Activated CD4-positive, alpha-beta T cell treated with anti-CD3 and anti-CD28 coated beads for 4 hours (primary cell): ENCODE measurements at places on chromosomes 12 and 14.

GRCh38 chr14:90275458-90275814 is 19.1 kb downstream of the PSMC1 start:
- no peak for DNase-seq

DNA sequence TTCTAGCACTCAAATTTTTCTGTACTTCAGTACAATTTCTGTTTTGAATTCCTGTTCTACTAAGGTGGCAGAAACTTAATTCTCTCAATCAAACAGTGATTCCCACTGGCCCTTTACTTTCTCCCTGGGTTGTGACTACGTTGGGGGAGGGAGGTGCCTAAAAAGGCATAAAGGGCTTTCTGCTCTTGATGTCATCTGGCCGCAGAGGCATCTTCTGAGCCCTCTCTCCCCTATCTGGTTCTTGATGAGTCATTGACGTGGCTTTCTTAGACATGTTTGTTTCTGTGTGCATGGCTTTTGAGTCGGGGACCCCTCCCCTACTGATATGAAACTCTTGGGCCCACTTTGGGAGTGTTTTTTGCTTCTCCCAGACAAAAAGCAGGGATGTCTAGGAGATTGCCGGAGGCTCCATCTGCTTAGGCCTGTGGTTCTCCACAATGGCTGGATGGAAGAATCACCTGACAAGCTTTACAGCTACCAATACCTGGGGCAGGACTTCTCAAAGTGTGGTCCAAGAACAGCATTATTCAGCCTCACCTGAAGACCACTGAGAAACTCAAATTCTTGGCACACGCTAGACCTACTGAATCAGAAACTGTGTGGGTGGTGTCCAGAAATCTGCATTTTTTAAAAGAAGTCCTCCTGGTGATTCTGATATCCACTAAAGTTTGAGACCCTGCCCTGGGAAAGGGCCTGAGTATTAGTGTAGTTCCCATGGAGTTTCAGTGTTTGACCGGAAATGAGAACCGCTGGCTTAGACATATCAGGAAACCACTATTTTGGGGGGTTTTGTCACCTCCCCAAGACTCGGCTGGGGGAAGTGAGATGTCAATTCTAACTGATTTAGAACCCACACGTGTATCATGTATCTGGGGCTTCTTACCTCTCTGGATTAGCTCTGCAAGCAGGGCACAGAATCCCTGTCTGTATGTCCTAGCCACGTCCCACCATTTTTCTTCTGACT is 395.7 kb upstream of the PDE3A start:
- no peak for DNase-seq

GRCh38 chr12:42756841-42757623 is 167.5 kb upstream of the PRICKLE1 start:
- DNase-seq: no peak

DNA sequence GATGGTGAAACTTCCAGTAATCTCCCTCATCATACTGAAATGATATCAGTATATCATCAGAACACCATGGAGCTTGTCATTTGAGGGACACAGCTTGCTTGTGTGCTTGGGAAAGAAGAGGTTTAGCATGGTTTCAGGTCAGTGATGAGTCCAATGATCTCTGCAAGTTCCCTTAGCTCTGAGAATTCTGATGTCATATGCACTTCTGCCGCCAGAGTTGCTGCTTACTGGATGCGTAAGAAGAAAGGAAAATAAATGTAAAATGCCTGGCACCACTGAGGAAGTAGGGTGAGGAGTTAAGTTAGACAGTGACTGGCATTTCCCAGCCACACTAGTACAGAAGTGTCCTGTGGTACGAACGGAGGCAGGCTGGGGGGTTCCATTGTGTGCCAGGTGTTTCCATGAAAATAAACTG is 22.6 kb downstream of the PRKCH start:
- DNase-seq: peak; percentile 50

- DNase-seq: no peak
These were observed 86.9 kb downstream of the RIN3 start for GRCh38 chr14:92600318-92601053.

- DNase-seq: no peak
These were observed 418.6 kb downstream of the NELL2 start for GRCh38 chr12:44457465-44457864.

DNA sequence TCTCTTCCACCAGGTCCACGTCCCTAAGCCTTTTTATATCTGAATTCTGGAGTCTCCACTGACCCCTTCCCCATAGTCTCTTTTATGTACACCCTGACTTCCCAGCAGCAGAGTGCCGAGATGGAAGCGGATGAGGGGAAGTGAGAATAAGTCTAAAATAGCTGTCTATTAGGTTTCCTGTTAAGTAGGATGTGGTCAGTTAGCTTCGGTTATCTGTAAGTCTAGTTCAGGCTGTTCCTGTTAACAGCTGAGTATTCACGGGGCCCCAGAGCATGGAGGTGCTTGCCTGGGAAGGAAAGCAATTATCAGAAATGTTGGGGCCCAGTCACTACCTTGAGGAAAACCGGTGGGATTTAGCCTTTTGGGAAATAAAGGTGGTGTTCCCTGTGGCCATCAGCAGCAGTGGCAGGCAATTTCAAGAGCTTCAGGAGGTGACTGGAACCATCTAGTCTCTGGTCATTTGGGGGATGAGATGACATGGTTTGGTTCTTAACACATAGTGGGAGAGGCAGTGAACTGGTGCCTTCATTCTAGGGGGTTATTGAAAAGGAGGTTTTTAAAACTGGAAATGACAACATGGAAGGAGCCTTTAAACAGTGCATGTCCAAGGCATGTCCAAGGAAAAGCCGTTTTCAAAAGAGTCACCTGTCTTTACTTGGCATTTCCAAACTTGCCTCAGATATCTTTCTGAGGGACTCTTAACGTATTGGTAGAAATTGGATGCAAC is 21.8 kb downstream of the CHST11 start:
- DNase-seq: peak; percentile 35

DNA sequence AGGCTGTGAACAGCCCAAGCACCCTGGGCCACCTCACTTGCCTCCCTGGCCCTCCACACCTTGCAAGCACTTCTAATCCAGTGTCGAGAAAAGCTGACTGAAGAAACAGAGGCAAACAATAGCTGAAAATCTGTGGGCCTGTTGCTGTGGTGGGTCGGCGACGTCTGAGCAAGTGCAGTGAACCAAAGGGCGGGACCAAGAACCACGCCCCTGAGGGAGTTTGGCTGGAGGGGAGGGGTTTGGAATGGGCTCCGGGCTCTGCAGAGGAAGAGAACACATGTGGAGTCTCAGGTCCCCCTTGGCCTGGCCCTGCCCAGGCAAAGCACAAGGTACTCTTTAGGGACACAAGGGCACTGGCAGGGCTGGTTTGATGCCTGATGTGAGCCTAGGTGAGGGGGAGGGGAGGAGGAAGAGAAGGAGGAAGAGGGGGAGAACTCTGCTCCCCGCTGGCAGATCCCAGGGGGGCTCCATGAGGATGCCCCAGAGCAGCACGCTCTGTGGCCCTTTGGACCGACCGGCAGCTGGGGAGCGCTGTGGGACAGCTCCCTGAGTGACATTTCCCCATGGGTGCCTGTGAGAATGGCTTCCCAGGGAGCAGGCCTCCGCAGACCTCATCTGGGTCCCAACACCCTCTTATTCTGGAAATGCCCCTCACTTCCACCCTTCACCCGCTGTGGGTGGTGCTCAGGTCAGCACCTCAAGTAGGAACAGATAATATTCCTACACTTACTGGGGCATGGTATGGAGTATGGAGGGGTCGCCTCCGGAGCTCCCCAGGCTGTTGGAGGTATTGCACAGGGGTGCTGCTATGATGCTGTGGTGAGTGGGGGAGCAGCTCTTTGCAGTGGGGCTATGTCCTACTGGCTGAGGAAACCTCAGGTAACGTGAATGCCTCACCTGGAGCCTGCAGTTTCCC is 85.5 kb downstream of the CPSF2 start:
- no peak for DNase-seq

- no peak for DNase-seq
These were observed 219.2 kb downstream of the CACNA1C start for GRCh38 chr12:2271961-2272360.

- DNase-seq: no peak
These were observed 1.3 kb upstream of the TAS2R14 start for GRCh38 chr12:10940389-10940788.

- DNase-seq: no peak
These were observed 321.1 kb downstream of the NOVA1 start for GRCh38 chr14:26276757-26277156.

DNA sequence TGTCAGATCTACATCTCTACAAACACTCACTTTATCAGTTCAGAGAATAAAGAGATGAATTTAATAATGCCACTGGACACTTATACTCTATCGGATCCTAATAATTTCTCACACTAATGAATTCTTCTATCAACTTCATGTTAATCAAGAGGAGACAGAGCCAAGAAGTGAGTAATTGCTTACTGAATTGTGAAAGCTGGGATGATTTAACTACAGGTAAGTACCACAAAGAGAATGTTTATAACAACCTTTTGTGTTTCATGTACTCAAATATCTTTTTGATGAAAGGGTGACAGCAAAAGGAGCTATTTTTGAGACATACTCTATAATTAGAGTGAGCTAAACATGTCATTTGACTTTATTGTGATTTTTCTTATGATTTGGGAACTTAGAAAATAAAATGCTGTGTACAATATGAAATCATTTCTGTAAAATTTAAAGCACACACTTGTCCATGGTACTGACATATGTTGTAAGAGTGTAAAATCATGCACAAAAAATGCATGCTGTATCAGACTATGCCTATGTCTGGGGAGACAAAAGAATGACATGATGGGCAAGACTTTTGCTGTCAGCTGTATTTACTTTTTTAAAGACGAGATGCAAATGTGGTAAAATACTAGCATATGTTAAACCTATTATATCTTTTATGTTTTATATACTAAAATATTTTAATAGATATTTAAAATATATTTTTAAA is 361.2 kb downstream of the CCER1 start:
- DNase-seq: no peak

DNA sequence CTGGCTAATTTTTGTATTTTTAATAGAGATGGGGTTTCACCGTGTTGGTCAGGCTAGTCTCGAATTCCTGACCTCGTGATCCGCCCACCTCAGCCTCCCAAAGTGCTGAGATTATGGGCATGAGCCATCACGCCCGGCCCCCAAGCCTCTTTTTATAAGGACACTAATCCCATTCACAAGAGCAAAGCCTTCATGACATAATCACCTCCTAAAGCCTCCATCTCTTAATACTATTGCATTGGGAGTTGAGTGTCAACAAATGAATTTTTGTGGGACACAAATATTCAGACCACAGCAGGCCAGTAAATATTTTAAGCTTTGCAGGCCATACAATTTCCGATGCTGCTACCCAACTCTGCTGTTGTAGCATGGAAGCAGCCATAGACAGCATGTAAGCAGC is 10.9 kb downstream of the RNF212B start:
- no peak for DNase-seq

GRCh38 chr12:26017484-26018211 is 59.2 kb downstream of the RASSF8 start:
- no peak for DNase-seq

DNA sequence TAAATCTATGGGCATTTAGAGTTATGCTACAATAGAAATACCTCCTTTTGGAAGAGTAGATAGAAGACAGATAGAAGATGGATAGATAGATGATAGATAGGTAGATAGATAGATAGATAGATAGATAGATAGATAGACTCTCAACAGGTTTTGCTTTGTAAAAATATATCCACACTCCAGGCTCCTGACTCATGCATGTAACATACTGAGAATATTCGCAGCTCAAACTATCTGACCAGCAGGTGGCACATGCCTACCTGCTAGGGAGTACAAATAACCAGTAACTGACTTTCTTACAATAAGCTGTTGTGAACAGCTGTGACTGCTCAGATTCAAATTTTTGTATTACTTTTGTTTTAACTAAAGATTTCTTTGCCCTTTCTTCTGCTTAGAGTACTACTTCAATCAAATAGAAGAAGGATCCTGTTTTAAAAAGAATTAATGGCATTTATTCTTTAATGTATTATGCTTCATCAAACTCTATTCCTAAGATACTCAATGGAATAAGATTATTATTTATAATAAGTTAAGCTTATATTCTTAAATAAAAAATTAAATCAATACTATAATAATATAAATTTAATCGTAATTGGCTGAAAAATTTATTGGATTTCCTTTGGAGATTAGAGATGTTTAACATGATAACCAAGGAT is 15.8 kb upstream of the CPNE8 start:
- peak; percentile 4 for DNase-seq

DNA sequence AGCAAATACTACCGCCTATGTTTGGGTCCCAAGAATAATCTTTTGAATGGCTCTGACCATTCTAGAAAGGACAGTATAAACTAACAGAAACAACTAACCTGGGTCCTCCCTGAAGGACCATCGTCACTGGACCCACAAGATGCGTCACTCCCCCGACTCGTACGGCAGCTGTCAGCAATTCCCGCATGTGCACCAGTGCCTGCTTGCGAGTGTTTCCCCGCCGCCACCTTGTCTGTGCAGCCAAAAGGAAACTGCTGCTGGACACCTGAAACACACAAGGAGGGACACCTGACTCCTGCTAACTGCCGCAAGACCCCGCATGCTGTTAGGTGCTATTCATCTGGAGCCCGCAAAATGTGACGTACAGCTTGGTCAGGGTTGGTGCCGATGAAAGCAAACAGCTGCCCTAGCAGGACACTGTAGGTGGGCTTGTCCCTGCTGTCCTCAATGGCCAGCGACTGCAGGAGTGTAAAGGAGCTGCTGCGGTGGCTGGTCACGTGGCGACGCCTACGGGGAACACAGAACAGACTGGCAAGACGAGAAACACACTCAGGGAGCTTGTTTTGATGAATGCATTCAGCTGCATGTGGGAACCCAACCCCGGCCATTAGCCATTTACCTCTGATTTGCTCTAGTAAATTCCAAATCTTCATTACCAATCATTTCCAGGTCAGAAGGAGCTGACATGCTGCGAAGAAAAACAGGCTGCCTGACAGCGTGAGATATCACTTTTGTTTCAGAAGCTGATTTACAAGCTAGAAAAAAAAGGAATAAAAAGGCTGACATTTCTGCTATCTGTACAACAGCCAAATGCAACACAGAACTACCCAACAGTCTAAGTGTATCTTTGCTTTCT is 118.1 kb downstream of the TRAFD1 start:
- DNase-seq: no peak

- no peak for DNase-seq
These were observed 360.1 kb upstream of the TBX3 start for GRCh38 chr12:115044073-115044472.

GRCh38 chr12:108576660-108577234 is 14.4 kb downstream of the ISCU start:
- DNase-seq: no peak

DNA sequence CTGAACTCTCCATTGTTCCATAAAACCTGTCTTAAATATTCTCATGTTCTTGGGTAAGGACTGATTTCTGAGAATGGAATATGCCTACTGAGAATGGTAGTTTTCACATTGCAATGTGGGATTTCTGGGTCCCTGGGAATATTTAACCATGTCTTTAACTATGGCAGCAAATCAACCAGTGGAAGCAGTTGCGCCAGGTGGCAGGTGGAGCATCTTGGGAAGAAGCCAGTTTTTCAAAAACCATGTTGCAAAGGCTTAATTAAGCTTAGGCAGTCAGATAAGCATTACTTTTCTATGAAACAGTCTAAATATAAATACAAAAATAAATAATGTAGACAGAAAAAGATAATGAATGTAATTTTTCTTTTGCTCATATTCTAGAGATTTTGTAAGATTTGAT is 448.1 kb downstream of the ADAMTS20 start:
- DNase-seq: no peak
